OCI-LY7 (cell line): ENCODE measurements at places on chromosomes 1 and 21.

DNA sequence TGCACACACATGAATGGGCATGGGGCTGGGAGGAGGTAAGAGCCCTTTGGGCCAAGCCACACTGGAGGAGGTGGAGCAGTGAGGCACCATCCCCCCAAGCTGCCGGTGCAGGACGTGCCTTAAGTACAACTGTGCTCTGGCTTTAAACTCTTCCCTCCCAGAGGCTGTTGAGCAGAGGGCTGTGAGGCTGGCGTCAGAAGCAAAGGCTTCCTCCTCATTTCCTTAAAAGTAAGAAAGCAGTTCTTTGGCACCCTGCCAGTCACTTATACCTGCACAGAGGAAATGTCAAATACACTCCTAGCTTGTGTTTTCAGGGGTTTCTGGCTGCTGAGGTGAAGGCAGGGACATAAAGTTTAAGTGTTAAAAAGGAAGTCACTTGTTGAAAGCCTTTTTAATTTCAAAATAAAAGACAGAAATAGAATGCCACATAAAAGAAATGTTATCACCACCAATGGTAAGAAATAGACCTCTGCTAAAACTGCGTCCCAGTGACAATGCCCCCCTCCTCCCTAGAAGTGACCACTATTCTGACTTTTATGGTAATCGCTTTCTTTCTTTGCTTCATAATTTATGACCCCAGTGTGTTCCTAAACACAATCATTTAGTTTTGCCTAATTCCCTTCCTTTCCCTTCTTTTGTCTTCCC lies 33.0 kb downstream of the LAMC2 start:
- peak; percentile 61 for DNase-seq

- DNase-seq: no peak
Measured at GRCh38 chr1:212452323-212453155, 19.8 kb downstream of the NENF start.

- no peak for DNase-seq
Measured at GRCh38 chr1:1348420-1349255, 580 bp downstream of the DVL1 start.

GRCh38 chr1:234963180-234963903 lies 165.3 kb downstream of the TOMM20 start:
- DNase-seq: peak; percentile 97

DNA sequence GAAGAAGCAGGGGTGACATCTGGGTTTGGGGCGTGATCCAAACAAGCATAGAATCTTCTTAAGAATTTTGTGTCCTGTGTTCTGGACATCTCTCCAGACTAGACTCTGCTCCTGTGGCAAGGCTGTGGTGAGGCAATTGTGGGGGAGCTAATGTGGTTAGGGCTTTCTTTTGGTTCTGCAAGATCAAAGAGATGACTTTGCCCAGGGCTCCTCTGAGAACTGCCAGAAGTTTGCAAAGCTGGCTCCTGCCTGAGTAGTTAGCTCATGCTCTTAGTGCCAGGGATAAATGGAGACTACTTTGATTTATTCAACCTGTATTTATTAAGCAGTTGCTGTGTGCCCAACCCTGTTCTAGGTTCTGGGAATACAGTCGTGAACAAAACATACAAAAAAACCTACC lies 34.0 kb upstream of the CRNN start:
- DNase-seq: no peak

DNA sequence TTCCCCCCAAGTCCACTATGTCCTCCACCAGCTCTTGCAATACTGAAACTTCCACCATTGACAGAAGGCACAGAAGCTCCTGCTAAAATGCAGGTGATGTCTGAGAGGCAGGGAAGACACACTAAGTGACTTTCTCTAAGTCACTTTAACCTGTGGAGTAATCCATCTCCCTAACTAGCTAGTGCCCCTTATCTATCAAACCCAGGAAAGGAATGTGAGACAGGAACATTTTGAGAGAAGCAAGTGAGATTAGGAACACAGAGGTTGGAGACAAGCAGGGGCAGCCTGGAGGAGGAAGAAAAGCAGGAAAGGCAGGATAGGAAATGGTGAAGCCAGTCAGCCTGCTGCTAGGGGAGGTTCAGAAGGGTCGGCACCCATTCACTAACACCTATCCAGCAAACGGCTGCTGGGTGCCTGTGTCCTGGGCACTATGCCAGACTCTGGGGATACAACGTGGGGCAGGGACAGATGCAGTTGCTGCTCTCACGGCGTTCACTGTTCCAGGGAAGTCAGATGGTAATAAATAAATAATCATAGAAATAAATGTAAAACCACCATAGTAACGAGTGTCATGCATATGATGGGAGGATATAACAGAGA lies 7.0 kb downstream of the GPA33 start:
- DNase-seq: no peak

DNA sequence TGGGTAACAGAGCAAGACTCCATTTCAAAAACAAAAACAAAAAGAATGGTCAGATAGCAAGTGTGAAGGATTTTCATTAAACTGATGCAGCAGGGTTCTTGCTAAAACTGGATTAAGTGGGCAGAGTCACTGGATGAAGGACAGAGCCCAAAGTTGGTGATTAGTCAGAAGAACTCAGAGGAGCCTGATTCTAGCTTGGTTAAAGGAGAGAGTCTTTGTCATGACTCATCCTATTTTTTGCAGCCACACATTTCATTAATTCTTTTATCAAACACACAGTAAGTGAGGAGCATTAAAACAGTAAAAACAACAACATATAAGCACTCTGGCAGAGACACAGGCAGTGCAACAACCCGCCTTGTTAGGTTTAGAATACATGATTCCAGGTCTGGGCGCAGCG lies 56.0 kb upstream of the EDARADD start:
- DNase-seq: no peak

GRCh38 chr1:87155648-87156047 lies 173.0 kb upstream of the LMO4 start:
- DNase-seq: no peak

GRCh38 chr1:66156144-66156543 lies 363.4 kb downstream of the PDE4B start:
- DNase-seq: no peak

- no peak for DNase-seq
Measured at GRCh38 chr1:167808690-167809089, 86.9 kb downstream of the MPZL1 start.

DNA sequence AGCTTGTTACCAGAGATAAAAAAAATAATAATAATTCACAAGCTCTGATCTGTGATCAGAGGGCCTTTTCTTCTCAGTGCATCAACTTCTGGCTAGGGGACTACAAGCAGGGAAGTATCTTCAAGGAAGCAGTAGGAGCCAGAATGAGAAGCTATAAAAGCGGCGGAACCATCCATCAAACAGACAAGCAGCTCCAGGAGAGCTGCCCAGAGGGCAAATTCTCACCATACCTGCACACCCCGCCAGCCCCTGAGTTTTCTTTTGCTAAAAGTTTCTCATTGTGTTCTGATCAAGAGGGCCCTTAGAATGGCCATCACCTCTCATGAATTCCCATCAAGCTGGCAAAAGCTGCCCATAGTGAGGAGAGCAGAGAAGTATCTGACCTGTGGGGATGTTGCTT lies 99.4 kb downstream of the SMYD2 start:
- no peak for DNase-seq

DNA sequence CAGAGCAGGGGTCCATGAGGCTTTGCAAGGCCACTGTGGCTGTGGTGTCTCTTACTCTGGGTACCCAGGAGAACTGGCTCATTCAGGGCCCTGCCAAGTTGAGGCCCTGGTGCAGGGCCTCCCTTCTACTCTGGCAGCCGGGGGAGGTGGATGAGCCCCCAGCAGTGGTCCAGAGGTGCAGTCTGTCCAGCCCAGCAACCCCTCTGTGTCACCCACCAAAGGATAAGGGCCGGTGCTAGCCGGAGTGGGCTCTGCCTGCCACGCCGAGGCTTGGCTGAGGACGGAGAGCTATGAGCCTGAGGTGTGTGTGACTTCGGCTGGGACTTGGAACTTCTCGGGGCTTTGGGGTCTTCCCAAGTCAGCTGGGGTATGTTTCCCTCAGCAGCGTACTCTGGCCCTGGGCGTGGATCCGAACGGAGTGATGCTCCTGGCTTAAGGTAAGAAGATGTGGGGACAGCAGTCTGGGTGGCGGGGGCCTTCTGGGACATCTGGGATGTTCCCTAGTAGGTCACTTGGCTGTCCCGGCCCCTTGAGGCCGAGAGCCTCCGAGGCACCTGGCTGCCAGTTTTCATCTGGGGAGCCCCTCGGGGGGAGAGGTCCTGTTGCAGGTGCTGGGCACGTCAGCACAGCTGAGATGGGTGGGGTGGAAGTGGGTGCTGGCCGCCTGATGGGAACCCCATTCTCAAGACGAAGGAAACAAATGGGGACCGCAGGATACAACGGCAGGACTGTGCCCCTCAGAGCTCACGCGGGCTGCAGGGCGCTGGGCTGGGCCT lies 25.9 kb downstream of the RUNX3 start:
- no peak for DNase-seq

GRCh38 chr1:173870252-173871075 lies 2.3 kb downstream of the ZBTB37 start:
- DNase-seq: peak; percentile 65

DNA sequence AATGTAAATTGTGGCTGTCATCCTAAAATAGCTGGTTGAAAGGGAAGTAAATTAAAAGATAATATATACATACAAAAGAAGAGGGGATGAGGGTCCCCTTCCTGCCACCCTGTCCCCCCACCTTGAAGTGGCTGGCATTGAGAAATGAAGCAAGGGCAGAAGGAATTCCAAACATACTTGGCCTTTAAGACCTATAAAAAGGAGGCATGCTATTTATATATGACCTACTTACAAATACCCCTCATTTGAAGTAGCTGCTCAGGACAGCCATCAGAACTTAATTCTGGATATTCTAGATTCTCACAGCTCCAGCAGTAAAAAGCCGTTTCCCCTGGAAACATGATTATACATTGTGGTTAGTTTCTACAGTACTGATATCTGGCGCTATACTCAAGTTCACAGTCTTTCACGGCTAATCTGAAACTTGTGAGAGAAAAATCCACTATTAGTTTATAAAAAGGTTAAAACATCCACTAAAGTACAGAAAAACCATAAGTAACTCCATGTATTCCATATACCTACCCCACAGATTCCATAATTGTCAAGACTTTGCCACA lies 9.6 kb upstream of the MAP10 start:
- no peak for DNase-seq

DNA sequence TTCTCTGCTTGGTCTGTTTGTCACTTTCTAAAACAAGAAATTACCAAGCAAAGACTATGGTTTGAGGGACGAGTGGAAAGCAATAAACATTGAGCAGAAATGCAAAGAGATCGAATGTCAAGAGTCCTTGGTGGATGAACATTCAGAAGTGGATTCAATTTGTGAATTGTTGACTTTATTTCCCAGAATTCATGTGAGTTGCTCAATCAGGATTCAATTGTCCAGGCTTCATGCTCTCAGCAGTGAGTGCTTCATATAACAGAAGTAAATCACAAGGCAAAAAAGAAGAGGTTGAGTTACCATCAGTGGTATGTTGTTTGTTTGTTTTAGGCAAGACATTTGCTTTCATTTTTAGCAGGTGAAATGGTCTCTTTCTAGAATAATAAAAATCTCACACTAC lies 31.9 kb downstream of the NGF start:
- DNase-seq: no peak

DNA sequence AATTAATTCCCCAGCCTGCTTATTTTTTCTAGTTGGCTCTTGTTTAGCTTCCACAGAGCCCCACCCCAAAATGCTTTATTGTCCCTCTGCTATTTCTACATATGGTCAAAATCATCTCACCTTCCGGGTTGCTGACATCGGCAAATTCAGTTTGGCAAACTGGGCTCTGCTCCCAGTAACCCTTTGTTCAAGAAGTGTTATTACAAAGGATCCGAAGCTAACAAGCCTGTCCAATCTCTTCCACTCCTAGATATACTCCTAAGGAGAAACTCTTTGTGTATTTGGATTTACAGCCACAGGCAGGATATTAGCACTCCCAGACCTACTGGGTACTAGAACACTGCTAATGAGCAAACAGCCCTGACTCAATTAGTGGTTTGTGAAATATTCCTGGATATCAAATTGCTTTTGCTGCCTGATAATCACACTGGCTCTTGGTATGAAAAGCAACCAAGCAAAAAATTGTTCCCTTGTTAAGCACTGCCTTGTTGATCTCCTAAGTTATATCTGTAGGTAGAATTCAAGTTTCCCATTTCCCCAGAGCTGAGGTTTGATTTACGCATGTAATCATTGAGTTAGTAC lies 4.0 kb downstream of the JUN start:
- DNase-seq: no peak

GRCh38 chr1:55685560-55685959 lies 470.4 kb upstream of the USP24 start:
- DNase-seq: no peak

DNA sequence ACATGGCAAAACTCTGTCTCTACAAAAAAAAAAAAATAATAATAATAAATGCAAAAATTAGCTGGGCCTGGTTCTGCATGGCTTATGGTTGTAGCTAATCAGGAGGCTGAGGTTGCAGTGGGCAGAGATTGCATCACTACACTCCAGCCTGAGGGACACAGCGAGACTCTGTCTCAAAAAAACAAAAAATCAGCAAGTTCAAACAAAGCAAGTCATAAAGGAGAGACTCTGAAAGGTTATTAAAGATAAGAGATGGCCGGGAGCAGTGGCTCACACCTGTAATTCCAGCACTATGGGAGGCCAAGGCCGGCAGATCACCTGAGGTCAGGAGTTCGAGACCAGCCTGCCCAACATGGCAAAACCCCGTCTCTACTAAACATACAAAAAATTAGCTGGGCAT lies 28.8 kb downstream of the COP1 start:
- peak; percentile 47 for DNase-seq

- DNase-seq: no peak
Measured at GRCh38 chr1:175478217-175478616, 265.2 kb downstream of the TNR start.

DNA sequence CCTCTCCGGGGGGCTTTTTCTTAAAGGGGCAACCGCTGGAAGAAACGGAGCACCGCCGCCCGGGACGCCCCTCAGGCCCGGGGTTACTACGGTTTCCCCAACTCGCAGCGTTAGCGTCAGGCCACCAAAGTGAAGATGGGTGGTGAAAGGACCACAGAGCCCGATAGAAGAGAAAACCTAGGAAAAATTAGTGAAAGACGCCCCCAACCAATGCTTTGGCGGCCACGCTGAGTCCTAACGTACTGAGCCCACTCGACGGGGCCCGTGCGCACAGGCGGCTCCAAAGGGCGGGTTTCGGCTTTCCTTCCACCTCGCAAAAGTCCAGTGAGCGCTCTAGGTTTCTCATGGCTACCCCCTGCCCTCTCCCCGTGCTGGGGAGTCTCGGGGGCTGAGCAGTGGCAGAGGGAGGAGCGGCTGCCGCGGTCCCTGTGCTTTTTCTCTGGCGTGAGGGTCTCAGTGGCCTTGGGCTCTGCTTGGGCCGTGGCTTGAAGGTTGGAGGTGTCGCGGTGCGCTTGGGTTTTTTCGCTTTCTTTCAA lies 12.2 kb upstream of the SPEN start:
- no peak for DNase-seq
